ENCODE measurements at places on chromosomes 6 and 20.

- DNase-seq, result no peak
Observed at GRCh38 chr6:143877584-143878271, 13.5 kb downstream of the ZC2HC1B start.

DNA sequence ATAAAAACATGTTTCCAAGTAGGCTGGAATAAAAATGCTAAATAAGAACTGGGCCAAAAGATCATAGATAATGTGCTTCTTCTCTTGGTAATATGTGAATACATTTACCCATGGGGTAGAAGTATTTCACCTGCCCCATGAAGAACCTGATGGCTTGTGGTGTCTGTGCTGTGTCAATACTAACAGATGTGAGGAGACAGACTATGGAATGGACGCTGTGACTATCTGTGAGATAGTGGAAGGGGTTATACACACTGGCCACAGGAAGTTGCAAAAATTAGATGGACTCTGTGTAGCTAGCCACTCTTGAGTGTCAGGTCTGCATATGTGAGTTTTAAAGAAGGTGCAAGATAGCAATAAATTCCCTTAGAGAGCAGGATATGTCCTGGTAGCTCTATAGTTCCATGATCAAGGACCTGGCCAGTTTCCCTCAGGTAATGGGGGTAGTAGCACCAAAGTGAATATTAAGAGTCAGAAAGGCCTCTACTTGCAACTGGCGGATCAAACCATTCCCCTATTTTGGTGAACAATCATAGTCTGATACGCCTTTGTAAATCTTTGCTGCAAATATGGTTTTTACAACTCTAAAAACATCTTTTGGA, 48.6 kb downstream of the NEDD9 start:
- no peak for DNase-seq

DNA sequence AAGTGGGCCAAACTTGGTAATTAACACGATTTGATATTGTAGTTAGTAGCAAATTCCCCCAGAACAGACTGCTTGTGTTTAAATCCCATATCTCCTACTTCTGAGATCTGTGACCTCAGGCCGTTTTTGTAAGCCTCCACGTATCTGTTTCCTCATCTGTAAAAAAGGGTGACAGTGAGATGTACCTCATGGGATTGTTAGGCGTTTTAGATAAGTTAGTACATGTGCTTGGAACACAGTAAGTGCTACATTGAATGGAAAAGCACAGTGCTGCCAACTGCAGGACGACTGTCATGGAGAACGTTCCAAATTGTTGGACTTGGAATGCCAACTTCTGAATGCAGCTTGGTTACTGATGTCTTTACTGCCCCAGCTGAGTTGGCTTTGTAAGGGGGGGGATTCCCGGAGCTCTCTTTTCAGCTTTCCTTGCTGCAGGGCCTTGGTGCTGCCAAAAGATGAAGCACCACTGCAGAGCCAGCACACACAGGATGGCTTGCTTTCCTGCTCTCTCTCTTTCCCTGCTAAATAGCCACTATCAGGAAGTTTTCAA, 108.6 kb downstream of the OPN5 start:
- no peak for DNase-seq

DNA sequence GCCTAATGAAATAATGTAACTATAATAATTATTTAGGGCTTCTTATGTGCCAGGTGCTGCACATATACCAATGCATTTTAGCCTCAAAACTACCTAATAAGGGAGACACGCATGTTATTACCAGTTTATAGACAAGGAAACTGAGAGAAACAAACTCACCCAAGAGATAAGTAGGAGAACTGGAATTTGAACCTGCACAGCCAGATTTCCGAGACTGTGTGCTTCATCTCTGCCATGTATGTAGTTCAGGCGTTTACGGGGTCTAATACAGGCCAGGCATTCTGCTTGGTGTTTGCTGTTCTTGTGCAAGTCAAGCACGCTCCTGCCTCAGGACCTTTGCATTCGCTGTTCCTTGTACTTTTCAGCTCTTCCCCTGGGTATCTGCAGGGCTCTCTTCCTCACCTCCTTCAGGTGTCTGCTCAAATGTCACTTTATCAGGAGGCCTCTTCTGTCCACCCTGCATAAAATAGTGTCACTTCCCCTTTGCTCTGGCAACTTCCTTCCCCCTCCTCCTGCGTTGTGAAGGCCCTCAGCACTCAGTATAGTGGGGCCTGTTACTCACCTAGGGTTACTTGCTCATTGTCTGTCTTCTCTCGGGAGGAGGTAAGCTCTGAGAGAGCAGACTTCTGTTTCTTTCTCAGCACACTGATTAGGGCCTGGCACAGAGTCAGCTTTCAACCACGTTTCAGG, 6.1 kb upstream of the NSFL1C start:
- no peak for DNase-seq

DNA sequence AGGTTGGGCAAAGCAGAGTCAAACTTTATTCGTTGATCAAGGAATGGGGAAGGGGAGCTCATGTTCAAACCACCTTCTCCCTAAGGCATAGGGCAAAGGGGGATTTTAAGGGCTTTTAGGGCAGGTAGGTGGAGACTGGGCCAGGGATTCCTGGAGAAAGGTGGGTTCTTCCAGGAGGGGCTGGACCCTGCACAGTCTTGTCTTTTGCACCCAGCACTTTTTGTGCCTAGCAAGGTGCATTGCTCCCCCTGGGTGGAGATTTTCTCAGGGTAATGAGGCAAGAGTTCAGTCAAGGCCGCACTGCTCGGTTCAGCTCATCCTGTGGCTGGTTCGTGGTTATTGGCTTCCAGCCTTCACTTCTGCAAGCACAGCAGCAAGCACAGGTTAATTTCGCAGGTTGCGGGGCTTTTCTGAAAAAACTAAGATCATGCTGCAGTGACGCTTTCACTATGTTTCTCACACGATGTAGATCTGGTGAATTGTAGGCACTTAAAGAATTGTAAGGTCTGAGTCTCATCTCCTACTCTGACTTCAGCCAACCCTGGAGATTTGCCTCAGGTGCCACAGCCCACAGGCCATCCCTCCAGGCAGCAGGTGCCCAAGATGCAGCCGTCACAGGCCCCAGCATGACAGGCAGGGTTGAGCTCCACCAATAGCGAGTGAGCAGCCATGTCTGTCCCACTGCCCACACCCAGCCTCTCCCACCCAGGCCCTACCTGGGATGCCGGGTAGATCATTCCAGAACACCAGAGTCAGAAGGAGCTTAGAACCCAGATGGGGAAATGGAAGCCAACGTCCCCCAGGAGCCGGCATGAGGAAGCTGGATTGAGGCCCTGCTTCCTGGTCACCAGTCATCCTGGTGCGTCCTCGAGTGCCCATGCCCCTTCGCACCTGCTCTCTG, 37.1 kb downstream of the SUN5 start:
- DNase-seq, result no peak

DNA sequence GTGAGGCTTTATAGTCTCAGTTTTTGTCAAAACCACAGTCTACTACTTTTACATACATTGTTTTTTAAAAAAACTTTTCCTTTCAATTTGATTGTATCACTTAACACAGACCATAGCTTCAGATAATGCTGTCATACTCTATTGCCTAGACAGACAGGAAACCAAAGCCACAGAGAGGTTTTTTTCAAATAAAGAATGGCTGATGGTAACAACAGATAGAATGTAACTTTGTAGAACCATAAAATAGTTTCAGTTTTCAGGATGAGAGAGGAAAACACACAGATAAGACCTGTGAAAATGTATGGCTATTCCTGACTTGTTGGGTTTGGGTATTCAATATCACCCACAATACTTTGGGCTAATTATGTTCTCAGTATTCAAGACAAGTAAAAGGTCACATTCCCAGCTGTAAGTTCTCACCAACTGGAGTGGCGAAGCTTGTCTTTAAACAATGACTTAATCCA, 94.0 kb downstream of the ADGRG6 start:
- no peak for DNase-seq

- no peak for DNase-seq
Observed at GRCh38 chr6:55772730-55773129, 102.7 kb downstream of the BMP5 start.

DNA sequence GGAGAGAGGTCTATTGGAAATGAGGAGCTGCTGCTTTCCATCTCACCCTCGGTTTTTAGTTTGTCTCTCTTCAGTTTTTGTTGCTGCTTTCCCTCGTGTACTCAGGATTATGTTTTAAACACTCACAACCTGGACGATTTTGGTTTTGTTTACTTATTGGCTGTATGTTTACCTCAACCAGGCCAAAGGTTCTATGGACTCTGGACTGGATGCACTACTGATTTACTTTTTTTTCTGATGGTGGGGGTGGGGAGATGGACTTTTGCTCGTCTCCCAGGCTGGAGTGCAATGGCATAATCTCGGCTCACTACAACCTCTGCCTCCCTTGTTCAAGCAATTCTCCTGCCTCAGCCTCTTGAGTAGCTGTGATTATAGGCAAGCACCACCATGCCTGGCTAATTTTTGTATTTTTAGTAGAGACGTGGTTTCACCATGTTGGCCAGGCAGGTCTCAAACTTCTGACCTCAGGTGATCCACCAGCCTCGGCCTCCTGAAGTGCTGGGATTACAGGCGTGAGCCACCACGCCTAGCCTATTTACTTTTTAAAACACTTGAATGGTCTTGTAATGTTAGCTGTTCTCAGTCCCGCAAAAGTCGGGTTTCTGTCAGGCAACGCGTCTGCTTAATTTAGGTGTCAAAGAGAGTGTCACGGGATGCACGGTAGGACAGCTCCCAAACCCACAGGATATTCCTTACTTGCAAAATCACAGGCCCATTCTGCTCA, 148.2 kb upstream of the RIPOR2 start:
- DNase-seq, result no peak
